ENCODE measurements at places on chromosomes 5 and 9.

- no peak for DNase-seq
These were observed 819.9 kb upstream of the GRAMD2B start for GRCh38 chr5:125603321-125603720.

GRCh38 chr5:113463032-113463431, 25.2 kb downstream of the MCC start:
- DNase-seq: no peak

GRCh38 chr5:103889500-103890209, 327.1 kb upstream of the NUDT12 start:
- no peak for DNase-seq

DNA sequence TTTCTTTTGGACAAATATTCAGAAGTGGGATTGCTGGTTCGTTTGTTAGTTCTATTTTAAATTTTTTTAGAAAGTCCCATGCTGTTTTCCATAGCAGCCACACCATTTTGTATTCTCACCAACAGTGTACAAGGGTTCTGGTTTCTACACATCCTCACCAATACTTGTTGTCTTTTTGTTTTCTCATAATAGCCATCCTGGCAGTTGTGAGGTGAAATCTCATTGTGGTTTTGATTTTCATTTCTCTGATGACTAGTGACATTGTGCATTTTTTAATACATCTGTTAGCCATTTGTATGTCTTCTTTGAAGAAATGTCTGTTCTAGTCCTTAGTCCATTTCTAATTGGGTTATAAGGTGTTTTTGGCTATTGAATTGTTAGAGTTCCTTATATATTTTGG, 214.3 kb downstream of the ARRDC3 start:
- no peak for DNase-seq

DNA sequence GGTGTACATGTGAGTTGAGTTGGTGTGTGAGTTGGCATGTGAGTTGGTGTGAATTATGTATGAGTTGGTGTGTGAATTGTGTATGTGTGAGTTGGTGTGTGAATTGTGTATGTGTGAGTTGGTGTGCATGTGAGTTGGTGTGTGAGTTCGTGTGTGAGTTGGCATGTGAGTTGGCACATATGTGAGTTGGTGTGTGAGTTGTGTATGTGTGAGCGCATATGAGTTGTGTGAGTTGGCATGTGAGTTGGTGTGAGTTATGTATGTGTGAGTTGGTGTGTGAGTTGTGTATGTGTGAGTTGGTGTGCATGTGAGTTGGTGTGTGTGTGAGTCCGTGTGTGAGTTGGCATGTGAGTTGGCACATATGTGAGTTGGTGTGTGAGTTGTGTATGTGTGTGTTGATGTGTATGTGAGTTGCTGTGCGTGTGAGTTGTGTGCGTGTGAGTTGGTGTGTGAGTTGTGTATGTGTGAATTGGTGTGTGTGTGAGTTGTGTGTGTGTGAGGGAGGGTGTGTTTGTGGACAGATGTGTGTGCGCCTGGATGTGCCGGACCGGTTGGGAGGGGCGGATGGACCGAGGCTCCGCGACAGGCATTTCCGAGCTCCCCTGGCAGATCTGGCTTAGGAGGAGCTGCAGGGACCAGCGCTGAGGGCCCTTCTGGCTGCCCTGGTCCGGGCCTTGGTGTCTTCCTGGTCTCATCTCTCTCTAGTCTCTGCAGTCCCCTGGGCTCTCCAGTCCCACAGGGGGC, 162.5 kb upstream of the IER5L start:
- no peak for DNase-seq

- DNase-seq: no peak
These were observed 31.0 kb upstream of the ISOC1 start for GRCh38 chr5:129063483-129064113.

DNA sequence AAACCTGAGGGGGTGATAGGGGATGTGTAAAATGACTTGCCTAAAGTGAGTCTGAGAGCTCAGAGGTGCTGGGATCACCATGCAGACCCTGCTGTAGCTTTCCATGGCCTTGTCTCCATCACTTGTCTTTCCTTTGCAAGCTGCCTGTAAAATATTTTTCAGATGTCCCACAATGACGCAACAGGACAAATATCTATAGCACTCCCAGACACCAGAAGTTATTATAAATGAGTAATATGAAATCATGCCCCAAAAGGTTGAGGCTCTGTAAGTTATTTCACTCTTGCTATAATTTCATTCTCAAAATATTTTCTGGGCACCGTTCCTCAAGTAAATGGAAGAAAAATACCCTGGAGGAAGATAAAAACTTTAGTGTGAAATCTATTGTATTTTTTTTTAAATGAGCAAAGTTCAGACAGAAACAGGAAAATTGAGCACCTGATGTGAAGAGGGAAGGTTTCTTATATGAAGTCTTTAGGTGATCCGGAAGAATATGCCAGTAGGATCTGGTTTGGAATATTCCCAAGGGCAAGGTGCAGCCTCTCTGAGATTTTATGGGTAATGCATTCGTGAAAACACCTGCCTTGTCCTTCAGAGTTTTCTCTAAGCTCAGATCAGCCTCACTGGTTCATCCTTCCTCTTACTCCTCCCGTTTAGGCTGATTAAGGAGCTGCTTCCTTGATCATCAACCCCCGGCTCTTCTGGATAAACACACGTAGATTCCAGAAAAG, 138.3 kb upstream of the DMAC1 start:
- DNase-seq: no peak

DNA sequence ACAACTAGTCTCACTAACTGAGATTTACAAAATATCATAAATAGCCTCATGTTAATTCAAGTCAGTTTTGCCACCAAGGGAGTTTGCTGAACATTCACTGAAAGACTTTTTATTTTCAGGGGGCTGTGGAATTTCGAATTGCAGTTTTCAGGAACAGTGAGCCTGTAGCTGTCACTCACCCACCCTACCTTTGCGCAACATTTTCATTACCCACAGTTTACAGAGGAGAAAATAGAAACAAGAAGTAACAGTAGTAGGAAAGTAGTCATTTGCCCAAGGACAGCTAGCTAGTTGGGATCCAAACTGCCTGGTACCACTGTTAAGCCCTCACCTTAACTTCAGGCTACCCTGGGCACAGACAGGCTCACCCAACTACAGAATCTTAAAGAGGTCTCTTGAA, 154.1 kb downstream of the ADAMTS12 start:
- no peak for DNase-seq

- DNase-seq: no peak
These were observed 47.3 kb downstream of the PRLR start for GRCh38 chr5:35182910-35183535.

- no peak for DNase-seq
These were observed 120.6 kb downstream of the PAM start for GRCh38 chr5:102875721-102876123.
